ENCODE measurements at places on chromosomes 5 and 9.

DNA sequence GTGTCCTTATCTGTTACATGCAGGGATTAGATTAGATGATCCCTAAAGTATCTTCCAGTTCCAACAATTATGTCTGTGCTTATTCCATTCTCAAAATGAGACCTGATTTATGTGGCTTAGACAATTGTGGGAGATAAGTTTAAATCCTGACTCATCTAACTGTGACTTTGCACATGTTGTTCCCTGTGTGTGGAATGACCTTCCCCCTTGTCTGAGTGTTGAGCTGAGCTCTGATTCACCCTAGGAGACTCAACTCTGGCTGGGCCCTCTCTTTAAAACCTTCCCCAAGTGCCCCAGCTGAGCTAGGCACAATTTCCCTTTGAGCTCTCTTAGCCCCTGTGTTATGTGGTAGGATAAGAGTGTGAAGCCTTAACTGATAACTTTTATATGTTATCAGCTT is 118.9 kb upstream of the ELL2 start:
- DNase-seq = no peak

GRCh38 chr5:115602591-115603125 is 379 bp upstream of the TICAM2 start:
- no peak for DNase-seq

GRCh38 chr5:123414974-123415373 is 8.2 kb downstream of the CEP120 start:
- DNase-seq = no peak

- no peak for DNase-seq
These were observed 15.7 kb downstream of the KCNIP1 start for GRCh38 chr5:170519549-170519948.
